Fibroblast of villous mesenchyme (primary cell): ENCODE measurements at places on chromosomes 1 and 21. TPM values are rescaled to one million over a fixed set of nuclear protein-coding genes. Genes with fewer than 3 reads are reported as not detected.

Gene ESPN
- total RNA-seq, result not detected in 2 replicates

Gene ISG20L2
- 17.4 and 22.9 TPM in 2 replicates for total RNA-seq

Gene SPOCD1
- 62.2 and 73.4 TPM in 2 replicates for total RNA-seq

Gene KHDRBS1
- 50.3 and 51.0 TPM in 2 replicates for total RNA-seq

Gene STXBP3
- total RNA-seq, result 39.9 and 79.5 TPM in 2 replicates

Gene SF3B4
- 13.5 and 16.4 TPM in 2 replicates for total RNA-seq

Gene UQCRHL
- total RNA-seq, result 1.3 and 1.9 TPM in 2 replicates

Gene PCP4
- not detected in 2 replicates for total RNA-seq

Gene OR2L3
- total RNA-seq, result not detected in 2 replicates

Gene DPH5
- total RNA-seq, result 27.7 and 32.0 TPM in 2 replicates

Gene OR10Z1
- not detected in 2 replicates for total RNA-seq

Gene AQP10
- total RNA-seq, result not detected in 2 replicates
